ENCODE measurements at places on chromosomes 1 and 21.

DNA sequence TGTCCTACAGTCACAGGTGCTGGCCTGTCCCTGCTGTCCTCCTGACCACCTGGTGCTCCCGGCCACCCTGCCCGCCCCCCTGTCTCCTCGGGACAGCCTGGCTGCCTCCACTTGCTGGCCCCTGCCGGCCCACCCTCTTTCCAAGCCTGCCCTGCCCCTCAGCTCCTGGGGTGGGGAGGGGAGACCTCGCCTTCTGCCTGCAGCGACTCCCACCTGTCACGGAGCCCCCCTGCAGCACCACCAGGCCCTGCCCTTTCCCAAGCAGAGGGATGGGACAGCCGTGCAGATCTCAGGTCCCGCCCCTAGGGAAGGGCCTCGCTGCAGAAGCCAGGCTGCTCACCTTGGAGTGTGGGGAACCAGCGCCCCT, 7.5 kb downstream of the LRRC3 start:
- DNase-seq, result no peak

DNA sequence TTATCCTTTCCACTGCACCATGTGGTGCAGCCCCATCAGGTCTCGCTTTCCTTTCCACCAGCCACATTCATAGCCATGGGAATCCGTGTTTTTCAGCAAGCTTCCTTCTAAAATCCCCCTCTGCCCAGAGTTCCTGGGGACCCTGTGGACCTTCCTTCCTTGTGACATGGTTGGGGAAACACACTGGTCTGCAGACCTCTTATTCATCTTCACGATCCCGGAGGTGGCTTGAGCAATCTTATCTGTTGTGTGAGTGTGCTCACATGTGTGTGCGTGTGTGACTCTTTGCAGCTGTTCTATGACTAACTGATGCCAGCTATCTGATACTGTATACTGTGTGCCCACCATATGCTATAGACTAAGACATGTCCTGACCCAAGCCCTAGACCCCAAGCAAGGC, 15.6 kb upstream of the IL10 start:
- no peak for DNase-seq

DNA sequence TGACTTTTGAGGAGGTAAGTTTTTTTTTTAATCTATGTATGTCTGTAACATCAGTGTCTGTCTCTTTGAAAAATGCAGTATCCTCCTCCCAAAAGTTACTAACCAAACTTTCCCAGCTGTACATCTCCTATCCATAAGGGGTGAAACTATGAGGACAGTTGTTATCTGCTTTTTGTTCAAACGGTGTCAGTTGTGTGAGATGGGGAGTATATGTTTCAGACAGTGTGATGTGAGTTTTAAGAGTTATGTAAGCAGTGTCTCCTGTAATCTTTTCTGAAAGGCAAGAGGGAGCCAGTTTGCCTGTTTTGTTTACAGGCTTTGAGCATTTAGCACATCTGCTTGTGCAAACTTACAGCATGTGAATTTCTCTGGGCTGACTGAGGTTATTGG, 34.8 kb upstream of the CACYBP start:
- peak; percentile 72 for DNase-seq

GRCh38 chr1:18199462-18199861, 91.9 kb downstream of the IGSF21 start:
- DNase-seq, result no peak

- no peak for DNase-seq
Measured at GRCh38 chr1:166907763-166908162, 31.7 kb upstream of the TADA1 start.

- no peak for DNase-seq
Measured at GRCh38 chr1:217910791-217911320, 279.7 kb downstream of the SPATA17 start.

GRCh38 chr1:242139442-242139841, 140.5 kb upstream of the MAP1LC3C start:
- DNase-seq, result no peak

GRCh38 chr1:118963456-118964430, 24.4 kb downstream of the TBX15 start:
- no peak for DNase-seq

DNA sequence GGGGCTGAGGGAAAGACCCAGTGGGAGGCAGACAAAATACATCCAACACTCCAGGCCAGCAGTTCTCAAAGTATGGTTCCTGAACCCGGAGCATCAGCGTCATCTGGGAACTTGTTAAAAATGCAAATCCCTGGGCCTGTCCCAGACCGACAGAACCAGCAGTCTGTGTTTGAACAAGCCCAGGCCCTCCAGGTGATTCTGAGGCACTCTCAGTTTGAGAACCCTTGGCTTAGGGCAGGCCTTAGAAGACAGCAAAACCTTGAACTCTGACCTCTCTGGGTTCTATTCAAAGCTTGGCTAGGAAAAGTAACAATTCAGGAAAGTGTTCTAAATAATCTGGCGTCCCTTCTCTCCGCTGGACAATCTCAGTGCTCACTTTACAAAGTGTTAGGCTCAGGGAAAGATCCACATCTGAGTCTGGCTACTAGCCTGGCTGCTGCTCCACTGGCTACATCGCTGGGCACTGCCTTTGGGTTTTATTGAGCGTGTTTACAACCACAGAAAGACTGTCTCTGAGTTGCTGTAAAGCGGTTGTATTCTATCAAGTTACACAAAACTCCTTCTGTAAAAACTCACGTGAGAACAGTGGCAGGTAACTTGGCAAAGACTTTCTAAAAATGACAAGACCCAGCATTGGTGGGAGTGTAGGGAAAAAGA, 166.1 kb downstream of the HIVEP3 start:
- DNase-seq, result no peak

GRCh38 chr21:14241297-14241696, 25.3 kb downstream of the RBM11 start:
- DNase-seq, result peak; percentile 23

DNA sequence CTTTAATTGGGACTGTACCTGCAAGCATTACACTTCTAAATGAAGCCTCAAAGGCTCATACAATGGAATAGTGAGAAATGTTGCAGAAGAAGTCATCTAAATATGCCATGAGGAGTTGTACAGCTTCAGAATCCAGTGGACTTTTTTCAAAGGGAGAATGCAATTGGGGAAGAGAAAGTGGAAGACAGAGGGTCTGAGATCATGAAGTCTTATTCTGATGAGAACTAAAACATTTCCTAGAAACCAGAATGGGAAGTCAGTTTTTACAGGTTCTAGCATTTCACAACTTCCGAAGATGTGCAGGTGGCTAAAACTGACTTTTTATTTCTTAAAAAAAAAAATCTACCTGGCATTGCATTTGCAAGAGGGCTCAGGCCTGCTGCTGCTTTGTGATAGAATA, 424.4 kb upstream of the RUNX1 start:
- DNase-seq, result no peak

- peak; percentile 39 for DNase-seq
Measured at GRCh38 chr1:6260961-6261614, at the start of gene GPR153. Gene GPR153, minus strand, starts transcription at chr1:6261098. Its CDS starts 6,193 bp downstream, at chr1:6254905.

DNA sequence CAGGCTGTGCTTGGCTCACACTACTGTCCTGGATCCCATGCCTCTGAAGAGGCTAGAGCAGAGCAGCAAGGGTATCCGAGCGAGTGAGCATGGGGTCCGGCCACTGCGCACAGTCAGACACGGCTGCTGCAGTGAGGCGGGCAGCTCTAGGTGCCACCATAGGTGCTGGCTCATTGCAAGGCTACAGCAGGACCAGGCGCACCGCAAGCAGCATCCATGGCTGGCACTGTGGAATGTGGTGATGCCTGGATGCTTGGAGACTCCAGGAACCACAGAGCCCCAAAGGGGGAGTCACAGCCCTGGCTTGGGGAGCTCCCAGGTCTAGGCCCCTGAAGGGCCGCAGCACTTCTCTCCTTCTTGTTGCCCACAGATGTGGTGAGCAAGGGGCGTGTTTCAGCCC, 47.2 kb downstream of the ATP6V1G3 start:
- no peak for DNase-seq

- DNase-seq, result no peak
Measured at GRCh38 chr1:236016782-236017400, 48.0 kb downstream of the NID1 start.

GRCh38 chr1:17319561-17320350, 11.8 kb downstream of the PADI4 start:
- DNase-seq, result no peak

- DNase-seq, result no peak
Measured at GRCh38 chr1:66563941-66564630, 30.1 kb downstream of the SGIP1 start.

- no peak for DNase-seq
Measured at GRCh38 chr1:30914931-30915330, 6.4 kb upstream of the SDC3 start.

GRCh38 chr1:204449678-204450280, 38.2 kb upstream of the PPP1R15B start:
- no peak for DNase-seq

- no peak for DNase-seq
Measured at GRCh38 chr1:43760745-43761317, 53.5 kb downstream of the ST3GAL3 start.

- no peak for DNase-seq
Measured at GRCh38 chr1:59107516-59107915, 189.4 kb upstream of the FGGY start.

DNA sequence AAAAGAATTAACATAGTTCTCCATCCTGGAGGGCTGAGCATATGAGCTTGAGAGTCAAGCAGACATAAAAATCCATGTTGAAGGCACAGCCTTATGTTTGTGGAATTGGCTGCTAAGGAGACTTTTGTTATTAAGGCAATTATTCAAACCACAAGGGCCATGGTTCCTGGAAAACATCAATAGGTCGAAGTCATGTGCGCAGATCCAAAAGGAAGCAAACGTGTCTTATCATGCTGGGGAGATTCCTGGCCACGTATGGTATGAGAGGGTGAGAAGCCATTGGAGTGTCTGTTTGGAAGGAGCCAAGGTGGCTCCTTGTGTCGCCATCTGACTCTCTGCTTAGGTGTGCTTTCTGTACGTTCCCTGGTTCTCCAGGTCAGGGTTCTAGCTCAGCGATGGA, 61.8 kb upstream of the COA6 start:
- no peak for DNase-seq

DNA sequence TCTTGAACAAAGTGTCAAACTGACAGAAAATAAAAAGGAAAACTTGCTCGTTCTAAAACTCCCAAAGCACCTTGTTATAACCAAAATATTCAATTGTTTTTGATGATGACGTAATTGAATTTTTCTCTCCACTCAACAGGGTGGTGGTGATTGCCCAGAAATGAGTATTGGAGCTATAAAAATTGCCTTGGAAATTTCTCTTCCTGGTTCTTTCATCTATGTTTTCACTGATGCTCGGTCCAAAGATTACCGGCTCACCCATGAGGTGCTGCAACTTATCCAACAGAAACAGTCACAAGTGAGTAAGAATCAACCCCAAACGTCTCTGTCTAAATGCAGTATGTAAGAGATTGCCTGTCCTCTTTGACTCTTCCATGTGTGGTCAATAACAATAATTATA, 130.1 kb downstream of the HMCN1 start:
- DNase-seq, result no peak

DNA sequence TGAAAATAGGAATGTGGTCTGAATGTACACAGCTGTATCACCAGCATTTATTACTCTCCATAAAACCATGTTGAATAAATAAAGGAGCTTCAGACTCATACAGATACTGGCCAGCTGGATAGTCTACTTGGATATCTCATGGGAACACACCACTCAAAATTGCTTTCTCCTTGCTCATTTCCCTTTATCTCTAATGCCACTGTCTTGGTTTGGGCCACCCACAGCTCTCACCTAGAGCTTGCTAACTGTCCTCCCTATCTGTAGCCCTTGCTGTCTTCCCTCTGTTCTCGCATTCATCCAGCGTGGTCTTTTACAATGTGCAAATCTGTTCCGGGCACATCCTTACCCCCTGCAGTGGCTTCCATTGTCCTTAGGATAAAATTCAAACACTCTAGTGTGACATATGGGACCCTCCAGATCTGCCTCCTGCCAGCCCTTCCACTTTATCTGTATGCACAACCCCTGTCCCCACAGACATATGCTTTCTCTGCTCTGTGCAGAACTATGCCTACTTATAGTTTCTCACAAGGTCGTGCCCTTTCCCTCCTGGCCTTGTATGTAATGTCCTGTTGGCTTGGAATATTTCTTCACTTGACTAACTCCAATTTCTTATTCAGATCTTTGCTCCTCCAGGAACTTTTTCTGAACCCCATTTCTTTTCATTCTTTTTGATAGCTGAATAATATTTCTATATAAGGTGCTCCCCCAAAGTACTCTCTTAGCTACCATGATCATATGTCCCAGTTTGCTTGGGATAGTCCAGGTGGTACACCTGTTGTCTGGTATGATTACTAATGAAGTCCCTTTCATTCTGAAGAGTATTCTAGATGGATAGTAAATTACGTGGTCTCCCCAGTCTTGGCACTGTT, 2.9 kb downstream of the FLVCR1 start:
- DNase-seq, result no peak

DNA sequence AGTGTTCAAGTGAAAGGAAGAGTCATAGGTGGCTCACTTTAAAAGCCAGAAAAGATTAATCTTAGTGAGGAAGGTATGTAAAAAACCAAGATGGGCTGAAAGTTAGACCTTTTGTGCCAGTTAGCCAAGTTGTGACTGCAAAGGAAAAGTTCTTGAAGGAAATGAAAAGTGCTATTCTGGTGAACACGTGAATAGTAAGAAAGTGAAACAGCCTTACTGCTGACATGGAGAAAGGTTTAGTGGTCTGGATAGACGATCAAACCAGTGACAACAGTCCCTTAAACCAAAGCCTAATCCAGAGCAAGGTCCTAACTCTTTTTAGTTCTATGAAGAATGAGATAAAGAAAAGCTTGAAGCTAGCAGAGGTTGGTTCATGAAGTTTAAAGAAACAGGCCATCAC, 106.4 kb downstream of the CTH start:
- no peak for DNase-seq

GRCh38 chr1:212432272-212432660, 454 bp upstream of the NENF start:
- no peak for DNase-seq

DNA sequence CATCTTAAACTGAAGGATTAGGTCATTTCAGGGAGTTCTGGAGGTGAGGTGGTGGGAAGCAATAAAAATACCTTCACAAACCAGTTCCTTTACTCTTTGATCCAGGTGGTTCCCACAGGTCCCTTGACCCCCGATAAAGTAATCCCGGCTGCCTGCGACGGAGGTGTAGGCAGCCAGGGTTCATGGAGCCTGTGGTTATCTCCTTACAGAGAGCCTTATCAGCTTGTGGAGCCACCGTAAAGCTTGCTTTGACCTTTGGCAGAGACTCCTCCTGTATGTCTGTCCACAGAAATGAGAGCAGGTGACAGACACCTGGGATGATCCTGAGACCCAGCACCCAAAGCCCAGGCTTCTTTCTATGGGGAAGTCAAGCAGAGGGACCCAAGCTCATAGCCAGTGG, 243.4 kb downstream of the KIF26B start:
- no peak for DNase-seq

DNA sequence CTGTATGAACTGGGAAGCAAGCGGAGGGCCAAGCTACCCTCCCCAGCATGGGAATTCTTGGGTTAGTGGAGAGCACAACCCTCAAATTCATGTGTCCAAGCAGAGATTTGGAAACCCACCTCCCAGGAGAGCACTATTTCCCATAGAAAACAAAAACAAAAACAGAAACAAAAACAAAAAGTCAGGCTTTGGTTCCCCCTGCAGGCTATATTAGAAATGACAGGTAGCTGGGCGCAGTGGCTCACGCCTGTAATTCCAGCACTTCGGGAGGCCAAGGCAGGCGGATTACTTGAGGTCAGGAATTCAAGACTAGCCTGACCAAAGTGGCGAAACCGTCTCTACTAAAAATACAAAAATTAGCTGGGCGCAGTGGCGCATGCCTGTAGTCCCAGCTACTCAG, 10.8 kb downstream of the MINDY1 start:
- peak; percentile 62 for DNase-seq

GRCh38 chr1:157978586-157979403, 14.7 kb upstream of the KIRREL1 start:
- DNase-seq, result no peak
